ENCODE measurements at places on chromosomes 7 and 10.

GRCh38 chr10:126421756-126422256, 33.5 kb upstream of the ADAM12 start:
- no peak for DNase-seq

DNA sequence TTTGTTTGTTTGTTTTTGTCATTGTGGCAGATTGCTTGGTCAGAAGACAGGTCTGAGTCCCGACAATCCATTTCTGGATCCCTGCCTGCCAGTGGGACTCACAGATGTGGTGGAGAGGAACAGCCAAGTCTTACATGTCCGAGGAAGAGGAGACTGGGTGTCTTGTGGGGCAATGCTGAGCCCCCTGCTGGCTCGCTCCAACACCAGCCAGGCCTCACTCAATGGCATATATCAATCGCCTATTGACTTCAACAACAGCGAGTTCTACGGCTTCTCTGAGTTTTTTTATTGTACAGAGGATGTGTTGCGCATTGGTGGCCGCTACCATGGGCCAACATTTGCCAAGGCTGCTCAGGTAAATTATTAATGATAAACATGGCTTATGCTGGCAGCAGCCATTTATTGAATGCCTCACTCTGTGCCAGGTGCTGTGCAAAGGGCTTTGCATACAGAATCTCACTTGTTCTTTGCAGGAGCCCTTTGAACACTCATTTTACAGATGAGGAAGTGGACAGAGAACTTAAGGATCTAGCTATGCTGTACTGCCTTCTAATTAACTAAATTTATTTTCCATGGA, 33.3 kb downstream of the COX15 start:
- DNase-seq: no peak

DNA sequence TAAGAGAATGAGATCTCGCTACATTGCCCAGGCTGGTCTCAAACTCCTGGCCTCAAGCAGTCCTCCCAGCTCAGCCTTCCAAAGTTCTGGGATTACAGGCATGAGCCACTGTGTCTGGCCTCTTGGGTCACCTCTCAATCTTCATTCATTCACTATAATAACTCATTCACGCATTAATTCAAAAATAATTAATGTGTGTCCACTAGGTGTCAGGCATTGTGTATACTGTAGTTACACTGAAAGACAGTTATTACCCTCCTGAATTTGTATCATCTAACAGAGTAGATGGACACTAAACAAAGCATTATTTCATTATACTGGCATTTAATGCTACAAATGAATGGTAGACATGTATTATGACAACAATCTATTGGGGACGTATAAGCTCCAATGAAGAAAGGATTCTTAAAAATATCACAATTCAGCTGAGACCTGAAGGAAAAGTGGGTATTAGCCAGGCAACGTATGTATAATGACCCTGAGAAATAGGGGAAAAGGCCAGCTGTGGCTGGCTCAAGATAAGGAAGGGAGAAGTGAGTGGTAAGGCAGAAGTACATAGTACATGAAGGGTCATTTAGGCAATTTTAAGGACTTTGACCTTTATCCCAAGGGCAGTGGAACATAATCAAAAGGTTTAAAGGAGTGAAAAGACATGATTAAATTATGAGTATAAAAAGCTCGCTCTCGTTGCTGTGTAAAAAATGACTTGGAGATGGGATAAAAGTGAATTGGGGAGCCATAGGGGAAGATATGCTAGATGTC, 150.7 kb downstream of the BTAF1 start:
- no peak for DNase-seq

DNA sequence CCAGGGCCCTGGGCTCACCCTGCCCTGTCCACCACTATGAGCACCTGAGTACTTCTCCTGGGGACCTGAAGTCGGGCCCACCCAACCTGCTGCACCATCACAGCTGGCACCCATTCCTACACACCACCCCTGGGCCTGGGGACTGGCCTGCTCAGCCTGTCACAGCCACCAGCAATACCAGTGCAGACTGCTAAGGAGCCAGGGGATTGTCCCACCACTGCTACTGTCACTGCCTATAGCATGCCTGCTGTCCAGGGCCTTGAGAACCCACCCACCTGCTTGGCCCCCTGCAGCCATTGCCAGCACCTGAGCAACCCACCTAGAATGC, 624.8 kb upstream of the FOXK1 start:
- DNase-seq: no peak

DNA sequence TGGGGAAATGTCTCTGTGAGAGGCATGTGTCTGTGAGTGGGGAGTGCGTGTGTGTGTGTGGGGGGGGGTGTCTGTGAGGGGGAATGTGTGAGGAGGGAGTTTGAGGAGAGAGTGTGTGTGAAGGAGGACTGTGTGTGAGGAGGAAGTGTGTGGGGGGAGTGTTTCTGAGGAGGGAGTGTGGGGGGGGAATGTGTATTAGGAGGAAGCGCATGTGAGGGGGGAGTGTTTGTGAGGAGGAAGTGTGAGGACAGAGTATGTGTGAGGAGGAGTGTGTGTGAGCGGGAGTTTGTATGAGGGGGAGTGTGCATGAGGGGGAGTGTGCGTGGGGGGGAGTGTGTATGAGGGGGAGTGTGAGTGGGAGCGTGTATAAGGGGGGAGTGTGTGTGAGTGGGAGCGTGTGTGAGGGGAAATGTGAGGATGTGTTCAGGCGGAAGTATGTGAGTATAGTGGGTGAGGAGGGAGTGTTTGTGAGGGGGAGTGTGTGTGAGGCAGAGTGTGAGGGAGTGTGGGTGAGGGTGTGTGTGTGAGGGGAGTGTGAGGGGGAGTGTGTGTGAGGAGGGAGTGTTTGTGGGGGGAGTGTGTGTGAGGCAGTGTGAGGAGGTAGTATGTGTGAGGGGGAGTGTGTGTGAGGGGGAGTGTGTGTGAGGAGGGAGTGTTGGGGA, 21.8 kb upstream of the PTPRN2 start:
- DNase-seq: no peak

- peak; percentile 29 for DNase-seq
Measured at GRCh38 chr10:8444630-8445029, 390.1 kb downstream of the GATA3 start.

DNA sequence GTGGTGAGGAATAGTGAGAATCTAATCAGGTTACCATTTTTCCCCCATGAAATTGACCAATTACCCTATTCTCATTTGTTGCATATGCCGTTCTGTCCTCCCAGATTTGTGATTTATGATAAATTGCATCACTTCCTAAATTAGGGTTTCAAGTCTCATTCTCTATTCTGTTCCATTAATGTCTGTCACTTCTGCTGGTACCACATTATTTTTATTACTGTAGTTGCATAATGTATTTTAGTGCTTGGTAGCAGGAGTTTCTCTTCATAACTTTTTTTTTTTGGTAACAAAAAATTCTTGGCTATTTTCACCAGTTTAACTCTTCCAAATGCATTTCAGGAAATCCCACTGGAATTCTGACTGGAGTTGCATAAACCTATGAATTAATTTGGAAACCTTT, 44.0 kb upstream of the FAM133B start:
- DNase-seq: no peak

DNA sequence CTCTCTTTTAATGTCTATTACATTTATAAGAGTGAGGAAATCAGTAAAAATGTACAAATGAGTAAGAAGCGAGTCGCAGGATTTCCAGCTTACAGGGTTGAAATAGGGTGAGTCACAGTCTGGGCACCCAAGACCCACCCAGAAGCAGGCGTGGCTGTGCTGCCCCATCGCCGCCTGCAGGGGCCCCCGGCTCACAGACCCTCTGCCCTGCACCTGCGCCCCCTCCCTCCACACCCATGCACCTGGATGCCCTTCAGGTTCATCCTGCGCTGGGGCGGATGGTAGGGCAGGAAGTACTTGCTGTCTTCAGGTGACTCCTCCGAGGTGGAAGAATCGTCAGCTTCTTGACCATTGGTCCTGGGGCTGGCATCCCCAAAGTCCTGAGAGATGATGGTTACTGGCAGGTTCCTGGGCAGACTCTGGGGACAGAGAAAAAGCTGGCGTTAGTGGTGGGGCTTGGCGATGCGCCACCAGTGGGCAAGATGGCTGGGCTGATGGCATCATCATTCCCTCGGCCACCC, 90.2 kb upstream of the GNA12 start:
- no peak for DNase-seq

- no peak for DNase-seq
Measured at GRCh38 chr7:945147-945555, 9.3 kb downstream of the ADAP1 start.

DNA sequence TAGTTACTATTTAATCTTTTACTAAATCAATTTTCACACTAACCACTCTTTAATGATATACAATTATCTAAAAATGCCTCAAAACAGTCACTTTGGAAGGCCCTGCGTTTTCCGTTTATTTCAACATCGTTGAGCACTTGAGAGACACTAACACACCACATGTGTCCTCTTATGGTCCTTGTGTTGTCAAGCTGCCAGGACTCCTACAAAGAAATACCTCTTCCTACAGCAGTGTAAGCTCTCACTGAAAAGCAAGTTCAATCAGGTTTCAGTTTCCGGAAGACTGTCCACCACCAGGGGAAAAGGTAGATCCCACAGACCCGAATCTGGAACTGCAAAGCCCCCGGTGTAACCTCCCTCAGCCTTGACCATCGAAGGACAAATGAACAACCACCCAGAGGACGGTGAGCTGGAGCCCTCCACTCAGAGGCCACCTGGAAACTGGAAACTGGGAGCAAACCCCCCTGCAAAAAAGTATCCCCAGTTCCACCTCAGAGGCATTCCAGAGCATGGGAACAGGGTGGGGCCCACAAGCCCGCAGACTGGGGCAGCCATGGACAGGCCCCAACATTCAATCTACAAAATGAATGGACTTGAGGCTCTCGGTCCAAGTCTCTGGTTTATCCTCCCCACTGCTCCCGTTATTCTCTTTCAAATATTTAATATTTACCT, 37.6 kb downstream of the KCNH2 start:
- DNase-seq: no peak

DNA sequence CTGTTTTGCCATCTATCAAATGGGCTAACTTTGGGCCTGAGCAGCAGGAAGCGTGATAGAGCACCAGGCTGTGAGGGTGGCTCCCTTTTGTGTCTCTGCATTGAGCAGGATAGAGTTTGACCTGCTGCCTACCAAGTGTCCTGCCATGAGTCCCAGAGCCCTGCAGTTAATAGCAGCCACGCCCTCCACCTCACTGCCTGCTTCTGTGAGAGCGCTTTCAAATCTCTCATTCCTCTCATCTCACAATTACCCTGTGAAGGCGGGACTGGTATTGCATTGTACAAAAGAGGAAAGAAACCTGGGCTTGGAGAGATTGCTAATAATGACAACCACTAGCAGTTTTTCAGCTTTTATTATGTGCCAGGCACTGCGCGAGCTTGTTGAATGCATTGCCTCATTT, 39.9 kb downstream of the UNC5B start:
- no peak for DNase-seq

DNA sequence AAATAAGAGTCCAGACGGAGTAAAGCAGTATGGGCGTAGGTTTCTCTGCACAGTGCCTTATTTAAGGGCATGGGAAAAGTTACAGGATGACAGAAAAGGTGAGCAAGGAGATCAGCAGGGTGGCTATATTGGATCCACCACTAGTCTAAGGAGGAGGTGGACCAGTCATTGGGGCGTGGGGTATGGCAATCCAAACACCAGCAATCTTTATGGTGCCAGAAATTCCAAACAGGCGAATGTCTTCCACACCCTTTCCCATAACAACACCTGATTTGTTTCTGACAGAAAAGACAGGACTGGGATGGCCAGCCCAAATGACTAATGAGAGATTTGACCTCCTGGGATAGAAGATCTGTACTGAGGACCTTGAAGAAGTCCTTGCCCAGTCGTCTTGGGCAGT, 181.8 kb upstream of the MBL2 start:
- no peak for DNase-seq

GRCh38 chr7:69843653-69844052, 245.4 kb downstream of the AUTS2 start:
- no peak for DNase-seq

GRCh38 chr10:118171861-118172260, 125.1 kb upstream of the RAB11FIP2 start:
- no peak for DNase-seq

- no peak for DNase-seq
Measured at GRCh38 chr7:114835303-114835702, 86.6 kb upstream of the MDFIC start.

GRCh38 chr7:103859709-103860108, 129.7 kb downstream of the RELN start:
- no peak for DNase-seq

DNA sequence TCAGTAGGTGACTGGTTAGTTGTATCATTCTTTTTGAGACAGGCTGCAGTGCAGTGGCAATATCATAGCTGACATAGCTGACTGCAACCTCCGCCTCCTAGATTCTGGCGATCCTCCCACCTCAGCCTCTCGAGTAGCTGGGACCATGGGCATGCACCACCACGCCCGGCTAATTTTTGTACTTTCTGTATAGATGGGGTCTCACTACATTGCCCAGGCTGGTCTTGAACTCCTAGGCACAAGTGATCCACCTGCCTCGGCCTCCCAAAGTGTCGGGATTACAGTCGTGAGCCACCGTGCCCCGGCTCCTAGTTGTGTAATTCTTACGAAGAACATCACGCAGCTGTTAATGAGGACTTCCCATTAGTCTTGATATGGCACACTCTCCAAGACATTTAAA, 123.4 kb upstream of the VKORC1L1 start:
- DNase-seq: no peak

GRCh38 chr10:133230044-133230361, at the start of gene UTF1:
Gene UTF1, plus strand, starts transcription at chr10:133230217. Its CDS starts 72 bp downstream, at chr10:133230289.
- DNase-seq: no peak

- no peak for DNase-seq
Measured at GRCh38 chr7:1537535-1538412, 7.3 kb downstream of the MAFK start.

- DNase-seq: no peak
Measured at GRCh38 chr10:308572-309085, 173.4 kb downstream of the ZMYND11 start.

DNA sequence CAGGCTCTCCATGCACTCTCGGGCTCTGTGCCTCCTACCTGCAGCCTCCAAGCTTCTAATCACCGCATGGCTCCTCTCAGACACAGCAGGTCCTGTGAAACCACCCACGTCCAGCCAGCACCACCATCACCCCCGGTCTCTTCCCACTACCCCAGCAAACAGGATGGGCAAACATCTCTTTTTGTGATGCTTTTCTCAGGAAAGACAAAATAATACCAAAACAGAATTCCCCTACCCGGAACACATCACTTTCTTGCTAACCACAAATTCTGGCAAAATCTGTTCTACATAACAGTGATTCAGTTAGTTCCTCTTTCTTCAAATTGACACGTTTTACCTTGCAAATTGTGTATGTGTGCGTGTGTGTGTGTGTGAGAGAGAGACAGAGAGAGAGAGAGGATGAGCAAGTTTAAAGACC, 6.5 kb downstream of the SNX8 start:
- peak; percentile 51 for DNase-seq

GRCh38 chr10:113569576-113569975, 16.7 kb downstream of the HABP2 start:
- DNase-seq: no peak

GRCh38 chr7:76259124-76260093, 43.1 kb upstream of the HSPB1 start:
- no peak for DNase-seq

- no peak for DNase-seq
Measured at GRCh38 chr7:4703532-4703931, 21.4 kb downstream of the FOXK1 start.

GRCh38 chr10:16182144-16182543, 254.7 kb upstream of the PTER start:
- no peak for DNase-seq

GRCh38 chr7:133381965-133382364, 129.1 kb downstream of the EXOC4 start:
- DNase-seq: no peak

GRCh38 chr10:110918269-110918642, 724 bp downstream of the BBIP1 start:
- DNase-seq: peak; percentile 90

All from CD4-positive, alpha-beta T cell treated with Interferon alpha-2 for 1 hour (primary cell).